ENCODE measurements at places on chromosomes 4 and X.

DNA sequence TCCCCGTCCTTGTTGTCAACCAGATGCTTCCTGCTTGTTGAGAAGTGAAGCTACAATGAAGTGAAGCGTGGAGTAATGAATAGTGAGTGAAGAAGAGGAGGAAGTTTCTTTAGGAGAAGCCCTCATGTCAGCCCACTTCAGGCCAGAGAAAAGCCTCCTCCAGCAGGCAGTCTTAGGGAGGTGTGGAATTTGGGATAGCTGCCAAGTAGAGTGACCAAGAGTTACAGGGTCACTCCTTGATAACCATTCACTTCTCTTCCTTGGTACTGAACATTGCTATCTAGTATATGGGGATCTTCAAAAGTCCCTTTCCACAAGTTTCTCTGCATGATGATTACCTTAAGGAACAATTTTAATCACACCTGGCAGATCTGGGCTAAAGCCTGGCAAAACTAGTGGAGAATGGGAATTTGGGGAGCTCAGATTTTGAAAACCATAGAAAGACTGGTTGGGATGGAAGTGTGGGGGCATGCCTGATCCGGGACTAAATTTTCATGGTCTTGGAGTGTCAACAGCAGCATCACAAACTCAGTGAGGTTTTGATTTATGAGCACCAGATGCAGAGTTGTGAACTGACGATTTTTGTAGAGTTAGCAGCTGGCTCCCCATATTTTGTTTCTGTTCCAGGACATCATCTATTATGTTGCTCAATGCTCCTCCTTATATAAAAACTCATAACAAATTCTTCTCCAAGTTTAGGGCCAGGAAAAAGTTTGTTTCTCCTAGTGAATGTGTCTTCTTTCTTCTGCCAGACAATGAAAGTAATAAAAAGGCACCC is 53.1 kb downstream of the IGSF1 start:
- no peak for DNase-seq

- DNase-seq, result no peak
Observed at GRCh38 chr4:168574581-168575295, 77.9 kb downstream of the PALLD start.

- peak; percentile 21 for DNase-seq
Observed at GRCh38 chr4:117084866-117085701, at the start of gene TRAM1L1. TSS of gene TRAM1L1 (minus strand) at chr4:117085576. CDS start at chr4:117085393, 183 bp downstream.

GRCh38 chr4:145871209-145871608 is 67.4 kb downstream of the ZNF827 start:
- DNase-seq, result no peak

GRCh38 chr4:182510836-182511235 is 267.6 kb downstream of the TENM3 start:
- no peak for DNase-seq

DNA sequence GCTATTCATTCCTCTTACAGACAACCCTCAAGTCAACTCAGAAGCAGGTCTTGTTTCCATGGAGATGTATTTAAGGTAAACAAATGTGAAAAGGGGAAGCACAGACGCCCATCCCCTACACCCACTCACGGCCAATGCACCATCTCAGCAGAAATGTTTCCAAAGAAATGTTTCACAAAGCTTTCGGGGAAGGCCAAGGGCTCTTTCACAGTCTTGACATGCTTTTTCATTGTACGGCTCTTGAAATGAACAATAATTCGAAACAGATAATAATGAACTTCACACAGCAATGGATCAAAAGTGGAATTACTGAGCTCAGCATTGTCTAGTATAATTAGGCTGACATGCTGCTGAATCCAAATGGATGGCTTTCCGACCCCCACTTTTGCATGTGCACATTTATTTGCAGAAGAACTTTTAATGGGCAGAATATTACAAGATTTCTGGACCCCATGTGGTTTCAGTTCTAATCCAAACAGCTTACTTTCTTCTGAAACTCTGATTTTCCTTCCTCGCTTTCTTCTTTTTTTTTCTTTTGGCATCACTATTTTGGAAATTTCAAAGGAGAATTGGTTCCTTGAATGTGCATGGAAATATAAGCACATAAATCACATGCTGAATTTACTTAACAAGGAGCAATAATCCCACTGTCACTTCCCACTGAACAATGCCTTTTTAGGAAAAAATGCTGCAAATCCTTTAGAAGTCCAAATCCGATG is 160.9 kb downstream of the SMIM20 start:
- DNase-seq, result no peak

DNA sequence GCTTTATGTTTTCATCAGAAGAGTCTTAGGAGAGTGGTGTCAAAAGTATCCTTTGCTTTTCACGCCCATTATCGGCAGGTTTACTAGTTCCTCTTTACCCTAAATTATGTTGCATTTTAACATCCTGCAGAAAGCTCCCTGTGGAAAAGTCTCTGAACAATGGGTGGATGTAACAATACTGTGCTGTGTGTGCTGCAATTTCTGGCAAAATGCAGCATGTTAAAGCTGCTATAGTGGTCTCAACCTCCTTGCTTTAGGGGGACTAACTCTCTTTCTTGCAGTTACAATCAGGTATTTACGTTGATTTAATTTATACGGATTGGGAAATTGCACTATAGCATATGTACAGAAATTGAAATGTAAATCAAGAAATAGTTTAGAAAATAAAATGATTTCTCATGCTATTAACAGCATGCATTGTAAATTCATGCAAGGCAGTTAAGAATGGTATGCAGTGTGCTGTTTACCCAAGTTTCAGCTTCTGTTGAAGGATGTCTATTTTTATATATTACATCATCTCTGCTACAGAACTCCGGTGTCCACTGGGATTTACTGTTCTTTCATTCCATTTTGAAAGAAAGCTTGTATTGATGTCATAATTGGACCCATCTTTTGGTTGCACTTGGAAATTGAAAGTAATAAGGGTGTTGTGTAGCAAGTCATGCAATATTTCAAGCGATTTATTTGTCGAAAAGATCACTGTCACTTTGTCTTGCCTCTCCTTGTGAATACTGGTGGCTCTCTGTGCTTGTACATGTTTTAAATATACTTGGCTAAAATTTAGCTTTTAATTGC is 145.7 kb downstream of the RAPGEF2 start:
- DNase-seq, result peak; percentile 57

DNA sequence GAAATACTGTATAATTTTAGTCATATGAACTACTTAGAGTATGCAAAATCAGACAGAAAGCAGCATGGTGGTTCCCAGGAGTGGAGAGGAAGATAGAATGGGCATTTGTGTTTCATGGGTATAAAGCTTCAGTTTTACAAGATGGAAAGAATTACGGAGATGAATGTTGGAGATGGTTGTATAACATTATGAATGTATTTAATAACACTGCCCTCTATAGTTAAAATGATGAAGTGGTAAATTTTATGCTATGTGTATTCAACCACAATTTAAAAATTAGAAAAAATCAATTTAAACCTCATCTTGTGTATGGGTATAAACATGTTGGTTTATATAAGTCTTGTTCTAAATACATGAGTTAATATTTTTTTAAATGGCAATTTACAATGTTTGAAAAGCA is 521.1 kb downstream of the FSTL5 start:
- no peak for DNase-seq

DNA sequence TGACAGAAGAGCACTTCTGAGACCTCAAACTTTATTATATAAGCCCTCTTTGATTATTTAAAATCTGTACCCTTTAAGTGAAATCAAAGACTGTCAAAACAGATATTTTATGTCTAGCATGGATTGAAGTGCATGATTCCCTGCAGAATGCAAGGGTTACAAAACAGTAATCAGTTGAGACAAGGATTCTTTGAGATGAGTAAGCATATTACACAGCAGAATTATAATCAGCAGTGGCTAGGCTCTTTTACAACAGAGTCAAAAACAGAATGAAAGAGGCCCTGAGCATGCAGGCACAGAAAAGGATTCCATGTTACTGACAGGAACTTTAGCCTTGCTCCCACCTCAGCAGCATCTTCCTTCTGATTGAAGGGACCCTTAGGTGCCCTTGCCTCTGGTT is 487.9 kb upstream of the GALNT7 start:
- DNase-seq, result no peak

DNA sequence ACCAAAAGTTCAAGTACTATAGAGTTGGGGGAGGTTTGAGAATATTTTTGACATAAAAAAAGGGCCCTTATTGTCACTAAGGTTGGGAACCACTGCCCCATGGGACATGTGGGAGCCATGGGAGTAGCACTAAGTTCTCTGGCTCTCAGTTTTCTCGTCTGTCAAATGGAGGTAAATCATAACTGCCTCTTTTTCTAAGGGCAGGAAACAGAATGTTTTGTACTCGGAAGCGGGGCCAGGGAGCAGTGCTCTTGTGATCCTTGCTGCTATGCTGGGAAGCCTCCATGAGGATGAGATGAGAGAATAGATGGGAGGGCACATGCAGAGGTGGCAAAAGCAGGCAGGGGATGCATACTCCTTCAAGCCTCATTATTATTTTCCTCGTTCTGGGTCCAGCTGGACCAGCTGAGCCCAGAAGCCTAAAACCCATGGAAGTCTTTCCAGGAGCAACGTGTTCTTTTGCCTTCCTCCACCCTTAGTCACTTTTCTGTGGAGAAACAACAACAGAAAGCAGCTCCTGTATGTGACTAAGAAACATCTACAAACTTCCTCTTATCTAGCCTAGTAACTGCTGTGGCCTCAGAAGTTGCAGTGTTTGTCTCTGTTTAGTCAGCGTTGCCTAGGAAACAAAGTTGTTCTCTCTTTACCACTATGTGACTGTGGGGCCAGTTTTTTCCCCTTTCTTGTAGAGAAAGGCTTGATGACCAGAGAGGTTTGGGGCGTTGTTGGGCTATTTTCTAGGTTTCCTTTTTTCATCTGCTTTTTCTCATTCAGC is 64.8 kb downstream of the TSC22D3 start:
- no peak for DNase-seq

- no peak for DNase-seq
Observed at GRCh38 chrX:43656005-43656494, at the start of gene MAOA. TSS of gene MAOA (plus strand) at chrX:43656299. CDS start at chrX:43656342, 43 bp downstream.

- DNase-seq, result no peak
Observed at GRCh38 chrX:152943826-152944225, 46.0 kb downstream of the ZNF185 start.

DNA sequence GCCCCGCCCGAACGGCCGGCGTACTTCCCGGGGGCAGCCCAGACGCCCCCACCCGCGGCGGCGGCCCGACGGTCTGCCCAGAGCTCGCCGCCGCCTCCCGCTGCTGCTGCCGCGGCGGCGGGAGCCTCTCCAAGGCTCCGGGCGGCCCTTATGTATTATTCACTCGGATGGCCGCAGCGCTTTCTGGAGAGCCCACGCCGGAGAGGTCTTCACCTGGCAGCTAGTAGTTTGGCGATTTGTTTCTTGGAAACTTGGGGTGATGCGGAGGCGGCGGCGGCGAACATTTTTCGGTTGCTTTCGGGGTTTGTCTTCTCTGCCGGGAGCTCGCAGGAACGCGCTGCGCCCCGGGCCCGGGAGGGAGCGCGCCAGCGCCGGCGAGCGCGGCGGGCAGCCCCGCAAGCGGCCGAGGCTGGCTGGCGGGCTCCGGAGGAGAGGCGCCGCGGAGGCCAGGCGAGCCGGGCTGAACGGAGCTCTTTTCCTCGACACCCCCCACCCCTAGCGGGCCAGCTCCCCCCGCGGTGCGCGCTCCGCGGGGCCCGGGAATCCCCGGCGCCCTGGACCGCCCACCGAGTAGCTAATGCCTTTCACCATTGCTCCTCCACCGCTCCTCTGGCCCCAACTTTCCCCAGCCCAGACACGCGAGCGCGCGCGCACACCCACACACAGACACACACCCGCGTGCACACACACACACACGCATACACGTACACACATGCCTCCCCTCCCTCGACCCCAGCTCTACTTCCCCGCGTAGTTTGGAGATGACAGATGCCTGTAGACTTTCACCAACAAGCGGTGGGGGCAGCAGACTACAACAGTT is 113.5 kb downstream of the DHX15 start:
- DNase-seq, result no peak

GRCh38 chr4:121696581-121697461 is at the start of gene ANXA5:
TSS of gene ANXA5 (minus strand) at chr4:121696980. CDS start at chr4:121696589, 391 bp downstream.
- DNase-seq, result peak; percentile 44

DNA sequence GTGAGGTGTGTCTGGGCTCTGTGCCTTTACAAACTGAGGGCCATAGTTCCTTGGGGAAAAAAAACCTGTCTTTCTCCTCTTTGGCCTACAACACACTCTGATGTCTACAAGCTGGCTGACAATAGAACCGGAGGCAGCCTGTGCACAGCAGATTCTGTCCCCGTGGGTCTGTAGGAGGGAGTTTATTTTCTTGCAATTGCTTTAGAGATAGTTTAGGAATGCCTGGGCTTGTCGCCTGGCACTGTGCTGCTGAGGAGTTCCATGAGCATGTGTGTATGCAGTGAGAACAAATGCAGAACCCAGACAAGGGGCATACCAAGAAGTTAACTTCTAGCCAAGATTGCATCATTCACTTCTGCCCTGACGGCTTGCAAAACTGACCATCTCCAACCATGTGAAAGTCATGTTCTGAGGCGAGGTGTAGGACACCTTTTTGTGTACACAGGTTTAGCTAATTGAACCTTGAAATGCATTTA is 54.1 kb downstream of the CCNI start:
- no peak for DNase-seq

GRCh38 chrX:148310426-148311165 is 189.8 kb upstream of the AFF2 start:
- DNase-seq, result no peak

DNA sequence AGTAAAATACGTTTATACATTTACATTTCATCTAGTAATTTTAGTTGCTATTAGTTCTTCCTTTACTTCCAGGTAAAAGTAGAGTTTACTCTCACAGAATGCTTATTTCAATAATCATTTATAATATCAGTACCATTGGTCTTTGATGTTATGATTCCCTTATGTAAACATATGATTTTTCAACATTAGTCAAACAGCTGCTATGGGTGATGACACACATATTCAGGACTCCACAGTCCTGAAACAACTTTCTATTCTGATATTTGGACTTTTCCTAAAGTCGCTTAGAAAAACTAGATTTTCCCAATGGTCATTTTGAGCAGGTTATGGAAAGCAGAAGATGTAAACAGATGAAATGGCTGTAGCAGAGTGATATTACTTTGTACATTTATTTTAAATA is 369.8 kb downstream of the UNC5C start:
- no peak for DNase-seq

DNA sequence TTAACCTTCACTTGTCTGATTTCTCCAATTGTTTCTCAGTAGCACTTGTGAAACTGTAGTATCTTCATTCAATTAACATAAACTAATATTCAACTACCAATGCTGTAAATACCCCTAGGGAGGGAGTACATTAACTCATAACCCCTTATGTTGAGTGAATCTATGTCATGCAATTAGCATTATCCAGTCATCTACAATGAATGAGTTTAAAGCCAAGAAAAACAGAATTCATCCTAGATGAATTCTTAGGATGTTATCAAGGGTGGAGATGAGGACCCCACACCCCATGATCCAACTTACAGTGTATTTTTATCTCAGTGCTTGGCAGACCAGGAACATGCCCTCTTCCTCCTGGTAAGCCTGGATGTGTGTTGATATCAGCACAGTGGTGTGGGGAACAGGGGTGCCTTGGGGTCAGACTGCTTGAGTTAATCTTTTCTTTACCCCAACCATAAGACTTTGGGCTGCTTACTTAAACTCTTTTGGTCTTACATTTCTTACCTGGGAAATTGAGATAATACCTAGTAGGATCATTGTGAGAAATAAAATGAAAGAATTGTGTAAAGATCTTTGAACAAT is 62.1 kb upstream of the SCOC start:
- DNase-seq, result no peak

- DNase-seq, result no peak
Observed at GRCh38 chrX:7086384-7086783, 61.1 kb upstream of the STS start.

Data from brain pericyte (primary cell).